ENCODE measurements at places on chromosomes 6 and 20.

DNA sequence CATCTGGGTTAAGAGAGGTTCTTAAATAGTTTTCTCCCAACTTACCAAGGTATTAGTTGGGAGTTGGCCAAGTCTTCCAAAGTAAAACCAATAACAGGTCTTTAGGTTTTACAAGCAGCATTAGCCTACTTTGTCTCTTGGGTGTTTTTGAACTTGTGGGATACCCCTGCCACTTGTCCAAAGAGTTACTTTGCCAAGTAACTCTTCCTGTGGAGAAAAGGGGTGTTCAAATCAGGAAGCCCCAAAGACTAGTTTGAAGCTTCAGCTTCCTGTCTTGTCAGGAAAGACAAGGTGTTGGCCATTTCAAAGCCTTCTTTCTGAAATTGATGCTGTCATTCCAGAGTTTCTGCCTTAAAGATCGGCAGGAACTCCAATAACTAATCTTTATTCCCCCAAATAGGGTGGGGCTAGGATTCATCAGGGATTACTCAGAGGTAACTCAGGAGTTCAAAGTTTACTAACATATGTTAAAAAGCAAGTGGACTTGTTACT lies 822 bp downstream of the RAB22A start:
- DNase-seq = no peak

DNA sequence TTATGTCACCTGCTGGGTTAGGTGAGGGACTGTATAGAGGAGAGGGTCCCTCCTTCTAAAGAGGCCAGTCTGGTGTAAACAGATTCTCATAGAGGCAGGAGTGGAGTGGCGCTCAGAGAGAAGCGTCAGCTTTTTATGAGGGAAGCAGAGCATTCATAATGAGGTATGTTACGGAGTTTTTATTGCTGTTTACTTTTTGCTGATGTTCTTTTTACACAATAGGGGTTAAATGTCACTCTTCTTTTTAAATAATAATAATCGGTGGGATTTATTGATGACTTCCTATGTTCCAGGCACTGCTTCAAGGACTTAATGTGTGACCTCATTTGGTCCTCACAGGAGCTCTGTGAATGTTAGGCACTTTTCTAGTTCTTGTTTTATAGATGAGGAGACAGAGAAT lies 79.9 kb downstream of the L3MBTL3 start:
- DNase-seq = no peak

- no peak for DNase-seq
Measured at GRCh38 chr6:116363759-116364158, 7.0 kb upstream of the DSE start.

DNA sequence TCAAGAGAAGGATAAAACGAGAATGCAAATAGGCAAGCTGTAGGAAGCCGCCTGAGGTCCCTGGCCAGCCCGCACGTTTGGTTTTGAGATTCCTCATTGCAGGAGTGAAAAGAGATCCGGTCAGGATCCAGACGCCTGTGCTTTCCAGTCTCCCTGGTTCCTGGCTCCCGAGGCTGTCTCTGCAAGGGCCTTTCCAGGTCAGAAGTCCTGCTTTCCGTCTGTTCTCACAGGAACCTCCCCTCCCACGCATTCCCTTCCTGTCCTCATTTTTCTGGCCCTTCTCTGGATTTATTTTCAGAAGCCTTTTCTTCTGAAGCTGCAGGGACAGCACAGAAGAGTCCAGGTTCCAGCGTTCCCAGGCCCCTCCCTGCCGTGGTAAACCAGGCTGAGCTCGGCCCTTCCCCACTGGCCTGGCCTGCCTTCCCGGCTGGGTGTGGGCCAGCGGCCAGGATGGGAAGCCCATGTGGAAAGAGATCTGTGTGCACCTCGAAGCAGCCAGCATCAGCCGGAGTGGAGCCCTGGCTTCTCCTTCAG lies 54.0 kb downstream of the TMEM242 start:
- peak; percentile 11 for DNase-seq

DNA sequence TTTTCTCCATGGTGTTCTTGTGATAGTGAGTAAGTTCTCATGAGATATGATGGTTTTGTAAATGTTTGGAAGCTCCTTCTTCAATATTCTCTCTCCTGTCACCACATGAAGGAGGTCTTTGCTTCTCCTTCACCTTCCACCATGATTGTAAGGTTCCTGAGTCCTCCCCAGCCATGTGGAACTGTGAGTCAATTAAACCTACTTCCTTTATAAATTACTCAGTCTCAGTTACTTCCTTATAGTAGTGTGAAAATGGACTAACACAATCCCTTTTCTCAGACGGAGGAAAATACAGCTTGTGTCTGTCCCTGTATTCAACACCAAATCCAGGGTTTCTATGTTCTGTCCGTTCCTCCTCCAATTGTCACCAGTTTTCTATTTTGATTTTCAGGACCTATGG lies 181.0 kb downstream of the ALDH8A1 start:
- DNase-seq = no peak

DNA sequence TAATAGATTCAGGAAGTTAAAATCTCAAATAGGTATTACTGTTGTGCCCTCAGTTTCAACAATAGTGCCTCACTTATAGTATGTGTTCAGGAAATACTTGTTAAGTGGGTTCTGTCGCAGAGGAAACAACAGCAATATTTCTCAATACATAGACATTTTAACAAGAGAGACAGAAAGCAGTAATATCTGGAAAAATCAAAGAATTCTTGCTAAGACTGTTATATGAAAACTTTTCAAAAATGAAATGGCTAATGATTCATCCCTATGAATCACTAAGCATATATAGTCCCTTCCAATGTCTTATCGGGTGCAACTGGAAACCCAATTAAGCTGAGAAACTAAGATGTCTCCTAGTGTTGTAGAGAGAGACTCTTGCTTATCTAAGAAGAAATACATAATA lies 668.9 kb downstream of the TFAP2A start:
- DNase-seq = no peak

DNA sequence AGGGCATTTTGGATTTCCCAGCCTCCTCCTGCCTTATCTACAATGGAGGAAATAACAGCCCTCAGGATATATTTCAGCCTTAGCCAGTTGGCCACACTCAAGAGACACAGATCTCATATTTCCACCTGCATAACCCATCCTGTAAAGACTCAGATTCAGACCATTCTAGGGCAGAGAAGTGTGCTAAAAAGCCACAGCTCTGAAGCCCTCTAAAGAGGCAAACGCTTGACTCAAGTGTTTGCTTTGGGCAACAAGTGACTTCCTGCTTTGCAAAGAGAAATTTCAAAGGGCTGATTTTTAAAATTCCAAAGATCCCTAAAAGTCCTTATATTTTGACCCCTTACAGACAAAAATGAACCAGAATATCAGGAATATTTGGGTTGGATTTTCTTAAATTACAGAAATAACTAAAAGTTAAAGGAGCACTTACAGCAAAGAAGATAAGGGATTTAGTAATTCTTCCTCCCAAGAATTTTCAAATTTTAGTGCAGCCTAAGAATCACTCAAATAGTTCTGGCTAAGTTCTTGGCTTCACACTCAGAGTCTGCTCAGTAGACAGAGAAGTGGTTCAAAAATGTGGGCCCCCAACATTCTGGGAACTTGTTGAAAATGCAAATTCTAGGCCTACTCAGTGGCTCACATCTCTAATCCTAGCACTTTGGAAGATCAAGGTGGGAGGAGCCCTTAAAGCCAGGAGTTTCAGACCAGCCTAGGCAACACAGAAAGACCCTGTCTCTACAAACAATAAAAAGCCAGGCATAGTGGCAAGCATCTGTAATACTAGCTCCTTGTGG lies 18.9 kb upstream of the ADGRF5 start:
- no peak for DNase-seq

DNA sequence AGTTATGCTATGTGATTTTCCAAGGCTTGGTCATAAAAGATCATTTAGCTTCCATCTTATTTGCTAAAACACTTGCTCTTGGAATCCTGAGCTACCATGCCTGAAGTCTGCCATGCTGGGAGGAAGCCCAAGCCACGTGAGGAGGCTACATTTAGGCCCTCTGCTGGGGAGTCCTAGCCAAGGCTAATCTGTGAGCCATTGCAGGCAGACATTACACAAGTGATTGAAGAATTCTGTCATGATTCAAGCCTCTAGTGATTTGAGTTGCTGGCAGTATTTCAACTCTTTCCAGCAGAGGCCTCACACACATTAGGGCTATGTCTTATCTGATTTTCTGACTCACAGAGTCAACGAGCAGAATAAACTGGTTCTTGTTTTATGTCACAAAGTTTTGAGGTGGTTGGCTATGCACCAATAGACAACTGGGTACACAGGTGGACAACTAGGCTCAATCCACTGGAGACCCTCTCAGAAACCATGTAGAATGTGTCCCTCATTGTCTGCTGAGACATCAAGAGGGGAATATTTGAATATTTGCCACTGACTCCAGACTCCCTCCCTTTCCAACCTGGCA lies 227.2 kb upstream of the SULF2 start:
- no peak for DNase-seq

- no peak for DNase-seq
Measured at GRCh38 chr6:152846825-152847224, 96.2 kb downstream of the VIP start.

- no peak for DNase-seq
Measured at GRCh38 chr6:66926060-66926459, 1219.0 kb upstream of the EYS start.

GRCh38 chr20:47680804-47681529 lies 104.3 kb downstream of the SULF2 start:
- DNase-seq = no peak

- no peak for DNase-seq
Measured at GRCh38 chr20:25672659-25673235, 23.9 kb downstream of the ZNF337 start.

GRCh38 chr20:23257106-23257761 lies 93.4 kb upstream of the NXT1 start:
- no peak for DNase-seq

- no peak for DNase-seq
Measured at GRCh38 chr6:148497717-148498116, 155.1 kb downstream of the SASH1 start.

GRCh38 chr6:167933290-167933689 lies 64.2 kb upstream of the KIF25 start:
- no peak for DNase-seq

- no peak for DNase-seq
Measured at GRCh38 chr20:45091366-45091765, 9.6 kb downstream of the KCNS1 start.

GRCh38 chr6:149428606-149429005 lies 28.5 kb downstream of the SUMO4 start:
- DNase-seq = no peak

- DNase-seq = no peak
Measured at GRCh38 chr20:1263853-1264252, 2.2 kb upstream of the SNPH start.

- DNase-seq = no peak
Measured at GRCh38 chr6:41209547-41210320, 8.8 kb upstream of the TREML2 start.

- DNase-seq = no peak
Measured at GRCh38 chr6:17103715-17104114, 1.9 kb downstream of the STMND1 start.

GRCh38 chr6:138497286-138497685 lies 2.0 kb downstream of the NHSL1 start:
- no peak for DNase-seq

GRCh38 chr6:6905961-6906518 lies 201.7 kb upstream of the RREB1 start:
- no peak for DNase-seq

DNA sequence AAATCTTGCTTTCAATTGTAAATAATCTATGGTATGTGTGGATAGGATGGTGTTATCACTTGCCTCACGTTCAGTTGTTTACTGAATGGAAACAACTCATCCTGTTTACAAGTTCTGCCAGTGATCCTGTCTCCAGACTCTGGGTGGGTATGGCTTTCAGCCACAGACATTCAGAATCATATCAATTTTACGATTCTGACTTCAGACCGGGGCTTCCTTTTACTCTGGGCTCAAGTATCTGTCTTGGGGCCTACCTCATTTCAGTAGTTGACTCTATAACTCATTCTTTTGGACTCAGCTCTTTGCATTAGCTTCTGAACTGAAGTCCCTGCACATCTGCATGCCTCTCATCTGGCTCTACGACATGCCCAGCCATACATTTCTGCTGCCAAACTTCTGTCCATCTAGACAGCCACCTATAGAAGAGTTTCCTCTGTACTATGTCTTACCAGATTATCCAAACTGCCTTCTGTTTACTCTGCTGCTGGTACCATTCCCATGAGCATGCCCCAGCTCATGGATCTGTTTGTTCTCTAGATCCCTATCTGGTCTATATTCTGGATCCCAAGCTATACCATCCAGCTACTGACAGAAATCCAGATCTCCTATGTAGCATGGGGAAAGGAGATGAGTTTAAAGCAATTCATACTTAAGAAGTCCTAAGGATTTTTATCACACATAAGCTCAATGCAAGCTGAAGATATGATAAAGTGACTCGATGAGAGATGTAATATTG lies 34.3 kb downstream of the FYN start:
- DNase-seq = no peak

DNA sequence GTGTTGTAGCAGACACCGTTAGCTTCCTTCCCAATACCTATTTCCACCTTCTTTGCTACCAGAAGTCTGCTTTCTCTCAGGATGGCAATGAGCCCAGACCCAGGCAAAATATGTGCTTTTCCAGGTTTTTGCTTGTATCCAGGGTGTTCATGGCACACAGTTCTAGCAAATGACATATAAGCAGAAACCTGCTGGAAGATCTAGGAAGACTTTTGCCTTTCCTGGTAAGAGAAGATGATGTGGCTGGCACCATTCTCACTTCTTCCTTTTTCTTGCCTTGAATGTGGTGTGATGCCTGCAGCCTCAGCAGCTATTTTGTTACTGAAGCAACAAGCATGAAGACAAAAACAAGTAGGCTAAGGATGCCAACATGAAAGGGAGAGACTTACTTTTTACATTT lies 19.2 kb upstream of the TBC1D22B start:
- DNase-seq = no peak

- DNase-seq = no peak
Measured at GRCh38 chr6:34412643-34413214, 13.1 kb downstream of the RPS10 start.

DNA sequence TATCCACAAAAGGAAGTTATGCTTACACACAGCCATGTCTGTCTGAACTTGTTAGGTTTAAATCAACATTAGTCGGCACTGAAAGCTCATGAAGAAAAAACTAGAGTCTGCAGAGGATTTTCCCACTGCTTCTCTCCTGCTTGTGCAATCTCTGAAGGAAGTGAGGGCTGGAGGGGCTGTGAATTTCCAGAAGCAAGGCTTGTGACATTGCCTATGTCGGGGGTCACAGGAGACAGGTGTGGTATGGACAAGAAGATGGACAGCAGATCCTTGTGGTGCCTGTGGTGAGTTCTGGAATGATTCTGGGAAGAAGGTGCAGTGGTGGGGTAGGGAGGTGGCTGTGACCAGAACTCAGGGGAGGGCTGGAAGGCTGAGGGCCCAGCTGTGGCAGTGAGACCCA lies 84.3 kb upstream of the TRAF3IP2 start:
- no peak for DNase-seq

DNA sequence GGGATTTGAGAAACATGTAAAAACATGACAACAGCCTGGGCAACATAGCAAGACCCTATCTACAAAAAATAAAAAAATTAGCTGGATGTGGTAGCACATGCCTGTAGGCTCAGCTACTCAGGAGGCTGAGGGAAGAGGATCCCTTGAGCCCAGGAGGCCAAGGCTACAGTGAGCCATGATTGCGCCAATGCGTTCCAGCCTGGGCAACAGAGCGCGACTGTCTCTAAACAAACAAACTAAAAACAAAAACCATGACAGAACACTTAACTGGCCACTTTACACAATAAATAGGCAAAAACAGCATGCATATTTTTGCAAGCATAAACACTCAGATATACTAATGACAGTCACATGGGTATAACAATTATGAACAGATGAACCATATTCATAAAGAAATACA lies 60.0 kb downstream of the SYTL3 start:
- no peak for DNase-seq
